ENCODE measurements at places on chromosomes 12 and 14. TPM values are rescaled to one million over a fixed set of nuclear protein-coding genes. Genes with fewer than 3 reads are reported as not detected.

The DHRS2 gene
- 2.0 TPM for total RNA-seq

The POTEG gene
- total RNA-seq: not detected

The DLK1 gene
- not detected for total RNA-seq

The MRPL42 gene
- 68.9 TPM for total RNA-seq

The A2M gene
- total RNA-seq: not detected

The ENDOU gene
- not detected for total RNA-seq

The FGD4 gene
- 0.16 TPM for total RNA-seq

The CLEC4D gene
- not detected for total RNA-seq

The PTHLH gene
- total RNA-seq: not detected

The CLEC1B gene
- total RNA-seq: not detected

The SLC25A21 gene
- total RNA-seq: not detected

The SERPINA6 gene
- not detected for total RNA-seq

The KCNC2 gene
- total RNA-seq: not detected

The STXBP6 gene
- total RNA-seq: not detected

The VASH1 gene
- total RNA-seq: 5.8 TPM

The ALX1 gene
- not detected for total RNA-seq

The TAS2R9 gene
- not detected for total RNA-seq

The SIX6 gene
- total RNA-seq: not detected

The DPPA3 gene
- total RNA-seq: not detected

The TMEM119 gene
- 0.30 TPM for total RNA-seq

The MGAT2 gene
- total RNA-seq: 69.2 TPM

The KLRF1 gene
- 0.14 TPM for total RNA-seq

The C12orf43 gene
- total RNA-seq: 23.2 TPM

The ESPL1 gene
- total RNA-seq: 79.7 TPM

The OASL gene
- total RNA-seq: 10.6 TPM

The MTRFR gene
- total RNA-seq: 27.4 TPM

The SALL2 gene
- 2.2 TPM for total RNA-seq

The BDKRB2 gene
- total RNA-seq: not detected

The BMP4 gene
- total RNA-seq: 1.0 TPM

The KRT81 gene
- total RNA-seq: 0.11 TPM

The NANOG gene
- total RNA-seq: not detected

The SMCO2 gene
- 0.45 TPM for total RNA-seq

The PIP4P1 gene
- total RNA-seq: 34.2 TPM

The OR6J1 gene
- not detected for total RNA-seq

The FOXA1 gene
- total RNA-seq: not detected

The DEPDC4 gene
- total RNA-seq: 2.1 TPM

The KRT2 gene
- total RNA-seq: 0.09 TPM

The CLEC14A gene
- total RNA-seq: not detected

The ANKLE2 gene
- 104 TPM for total RNA-seq

The IL22 gene
- total RNA-seq: not detected

The TAS2R10 gene
- total RNA-seq: 1.3 TPM

The DNAJC22 gene
- 0.11 TPM for total RNA-seq

Measured in T-helper 2 cell treated with Interferon-gamma antibody and Interleukin-4, amounts not matched to agents 100 ng/mL and 5 ng/mL, for 36 hours (primary cell).